Pancreas (tissue), 10 donors: ENCODE measurements at places on chromosomes 16 and 17. TPM values are rescaled to one million over a fixed set of nuclear protein-coding genes. Genes with fewer than 3 reads are reported as not detected.

Gene PTX4
- total RNA-seq, result not detected

- no peaks in the 10 kb centered on the region for H3K36me3 ChIP-seq
- no peak overlapping the region for H3K27ac ChIP-seq
- peaks cover 4% of the 10 kb centered on the region for H3K27me3 ChIP-seq
- no peaks in the 10 kb centered on the region for H3K4me1 ChIP-seq
- DNase-seq, result no peak
Measured at GRCh38 chr16:77711775-77712174, 10.5 kb upstream of the NUDT7 start.

Gene STH
- not detected for total RNA-seq

Gene FSCN2
- 11.1 TPM for total RNA-seq

Gene PKD1
- total RNA-seq, result 37.1 TPM

- H3K36me3 ChIP-seq, result no peaks in the 10 kb centered on the region
- no peaks in the 10 kb centered on the region for H3K27me3 ChIP-seq
- H3K27ac ChIP-seq, result no peak overlapping the region
Measured at GRCh38 chr17:2194889-2195335, 108.7 kb downstream of the SMG6 start.
